ENCODE measurements at places on chromosomes 2 and 18. TPM values are rescaled to one million over a fixed set of nuclear protein-coding genes. Genes with fewer than 3 reads are reported as not detected.
A peak's percentile ranks its signal among the peaks of the same experiment; 100 is the strongest.

DNA sequence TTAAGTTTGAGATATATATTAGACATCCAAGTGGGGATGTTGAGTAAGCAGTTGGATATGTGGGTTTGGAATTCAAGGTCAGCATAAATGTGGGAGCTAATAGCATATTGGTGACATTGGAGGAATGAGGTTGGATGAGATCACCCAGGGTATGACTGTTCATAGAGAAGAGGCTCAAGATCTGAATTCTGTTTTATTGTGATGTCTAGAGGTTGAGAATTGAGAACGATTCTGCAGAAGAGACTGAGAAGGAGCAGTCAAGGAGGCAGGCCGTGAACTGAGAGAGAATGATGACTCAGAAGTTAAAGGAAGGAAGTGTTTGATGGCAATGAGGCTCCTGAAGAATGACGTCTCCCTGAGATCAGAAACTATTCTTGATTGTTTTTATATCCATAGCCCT lies 5.9 kb downstream of the SERPINB11 start:
- H3K27me3 ChIP-seq = no peaks in the 10 kb centered on the region
- H3K4me3 ChIP-seq = no peak overlapping the region

The DYNAP gene
- total RNA-seq = not detected

GRCh38 chr18:61893309-61893970 lies 633 bp upstream of the RNF152 start:
- peak overlapping the region; percentile 83 for H3K4me3 ChIP-seq
- no peak overlapping the region for H3K27ac ChIP-seq
- H3K27me3 ChIP-seq = peaks cover 54% of the 10 kb centered on the region
- H3K4me1 ChIP-seq = peaks cover 8% of the 10 kb centered on the region
- no peaks in the 10 kb centered on the region for H3K36me3 ChIP-seq
- peak; percentile 28 for DNase-seq

GRCh38 chr2:230447455-230448451 lies 31.8 kb downstream of the SP100 start:
- H3K4me3 ChIP-seq = peak overlapping the region; percentile 75
- H3K36me3 ChIP-seq = peaks cover 80% of the 10 kb centered on the region
- DNase-seq = peak; percentile 52
- H3K4me1 ChIP-seq = peaks cover 48% of the 10 kb centered on the region
- H3K27me3 ChIP-seq = no peaks in the 10 kb centered on the region
- H3K27ac ChIP-seq = peak overlapping the region; percentile 97

DNA sequence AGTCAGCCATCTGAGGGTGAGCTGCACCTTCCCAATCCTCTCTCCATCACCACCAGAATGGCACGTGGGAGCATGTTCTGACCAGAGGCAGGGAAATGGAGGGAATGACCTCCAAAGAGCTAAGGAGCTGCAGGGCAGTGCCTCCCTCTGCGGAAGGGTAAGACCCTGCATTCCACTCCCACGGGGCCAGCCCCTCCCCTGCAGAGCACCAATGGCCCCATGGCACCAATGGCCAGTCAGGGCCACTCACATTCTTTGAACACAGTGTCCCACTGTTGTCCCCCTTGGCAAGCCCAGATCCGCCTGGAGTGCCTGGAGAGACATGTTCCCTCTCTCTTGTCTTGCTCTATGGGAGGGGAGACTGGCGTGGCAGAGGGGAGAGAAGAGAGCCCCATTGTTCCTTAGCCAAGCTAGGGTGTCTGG lies 164.4 kb downstream of the TNS1 start:
- DNase-seq = no peak
- no peaks in the 10 kb centered on the region for H3K4me1 ChIP-seq
- H3K27ac ChIP-seq = no peak overlapping the region
- H3K36me3 ChIP-seq = no peaks in the 10 kb centered on the region

GRCh38 chr2:226411727-226412360 lies 387.8 kb downstream of the IRS1 start:
- H3K4me1 ChIP-seq = no peaks in the 10 kb centered on the region

GRCh38 chr2:24843330-24843860 lies 50.2 kb downstream of the CENPO start:
- no peak overlapping the region for H3K27ac ChIP-seq
- H3K4me1 ChIP-seq = no peaks in the 10 kb centered on the region
- peaks cover 12% of the 10 kb centered on the region for H3K36me3 ChIP-seq
- H3K27me3 ChIP-seq = no peaks in the 10 kb centered on the region

The ABCB11 gene
- total RNA-seq = not detected

The TCF23 gene
- total RNA-seq = not detected

DNA sequence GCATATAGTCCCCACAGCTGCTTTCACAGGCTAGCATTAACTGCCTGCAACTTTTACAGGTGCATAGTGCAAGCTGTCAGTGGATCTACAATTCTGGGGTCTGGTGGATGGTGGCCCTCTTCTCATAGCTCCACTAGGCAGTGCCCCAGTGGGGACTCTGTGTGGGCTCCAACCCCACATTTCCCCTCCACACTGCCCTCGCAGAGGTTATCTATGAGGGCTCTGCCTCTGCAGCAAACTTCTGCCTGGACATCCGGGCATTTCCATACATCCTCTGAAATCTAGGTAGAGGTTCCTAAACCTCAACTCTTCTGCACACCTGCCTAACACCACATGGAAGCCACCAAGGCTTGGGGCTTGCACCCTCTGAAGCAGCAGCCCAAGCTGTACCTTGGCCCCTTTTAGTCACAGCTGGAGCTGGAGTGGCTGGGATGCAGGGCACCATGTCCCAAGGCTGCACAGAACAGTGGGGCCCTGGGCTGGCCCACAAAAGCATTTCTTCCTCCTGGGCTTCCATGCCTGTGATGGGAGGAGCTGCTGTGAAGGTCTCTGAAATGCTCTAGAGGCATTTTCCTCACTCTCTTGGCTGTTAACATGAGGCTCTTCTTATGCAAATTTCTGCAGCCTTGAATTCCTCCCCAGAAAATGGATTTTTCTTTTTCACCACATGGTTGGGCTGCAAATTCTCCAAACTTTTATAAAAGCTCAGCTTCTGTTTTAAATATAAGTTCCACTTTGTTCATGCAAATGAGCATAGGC lies 59.3 kb downstream of the KDM3A start:
- peaks cover 93% of the 10 kb centered on the region for H3K36me3 ChIP-seq
- DNase-seq = no peak
- H3K27me3 ChIP-seq = no peaks in the 10 kb centered on the region
- H3K4me3 ChIP-seq = no peak overlapping the region
- peaks cover 12% of the 10 kb centered on the region for H3K4me1 ChIP-seq
- H3K27ac ChIP-seq = no peak overlapping the region

The TMEM247 gene
- not detected for total RNA-seq

The ILKAP gene
- 52.9 TPM for total RNA-seq

All from activated naive CD8-positive, alpha-beta T cell treated with anti-CD3 and anti-CD28 coated beads for 36 hours (primary cell).